ENCODE measurements at places on chromosomes 3 and 15.

DNA sequence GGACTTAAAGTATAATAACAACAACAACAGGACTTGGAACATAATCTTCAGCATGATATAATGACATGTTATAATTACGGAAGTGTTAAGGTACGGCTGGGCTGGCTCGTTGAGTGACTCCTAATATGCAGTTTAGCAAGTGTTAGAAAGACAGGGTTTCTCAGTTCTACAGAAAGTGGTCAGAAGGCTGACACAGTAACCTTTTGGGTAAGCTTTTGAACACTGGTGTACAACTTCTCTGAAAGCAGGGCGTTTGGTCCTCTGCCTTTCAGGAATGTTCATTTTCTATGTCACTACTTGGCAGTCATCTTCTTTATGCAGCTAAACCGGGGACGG is 133.3 kb upstream of the SLC2A2 start:
- DNase-seq, result no peak

DNA sequence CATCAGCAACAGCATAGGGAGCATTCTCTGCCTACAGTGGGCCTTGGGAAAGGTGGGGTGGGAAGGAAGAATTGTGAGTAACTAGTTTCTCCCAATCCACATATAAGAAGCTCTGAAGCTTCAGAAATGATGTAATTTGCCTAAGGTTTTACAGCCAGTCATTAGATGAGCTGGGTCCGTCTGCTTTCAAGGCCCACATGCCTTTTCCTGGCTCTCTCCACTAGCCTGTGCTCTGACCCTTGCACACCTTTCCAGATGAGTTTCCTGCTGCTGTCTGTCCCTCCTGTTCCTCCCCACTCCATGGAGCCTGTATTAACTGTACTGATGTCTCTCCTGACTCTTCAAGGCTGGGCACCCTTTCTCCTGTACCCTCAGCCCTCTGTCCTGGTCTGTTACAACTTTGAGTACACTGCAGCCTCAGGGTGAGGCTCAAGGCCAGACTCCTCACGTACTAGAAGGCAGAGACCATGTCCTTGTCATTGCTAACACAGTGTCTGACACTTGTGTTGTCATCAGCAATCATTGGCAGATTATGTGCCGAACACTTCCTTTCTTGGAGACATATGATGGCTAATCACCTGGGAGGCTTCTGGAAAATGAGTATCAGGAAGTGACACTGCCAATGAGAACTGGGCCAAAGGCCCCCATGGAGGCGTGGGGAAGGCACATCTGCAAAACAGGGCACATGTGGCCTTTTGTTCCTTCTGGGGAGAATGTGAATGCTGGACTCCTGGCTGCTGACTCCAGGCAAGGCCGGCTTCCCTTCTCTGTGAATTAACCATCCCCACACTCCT is 6.6 kb downstream of the TM6SF1 start:
- no peak for DNase-seq

GRCh38 chr3:169494982-169495381 is 168.5 kb downstream of the MECOM start:
- no peak for DNase-seq

DNA sequence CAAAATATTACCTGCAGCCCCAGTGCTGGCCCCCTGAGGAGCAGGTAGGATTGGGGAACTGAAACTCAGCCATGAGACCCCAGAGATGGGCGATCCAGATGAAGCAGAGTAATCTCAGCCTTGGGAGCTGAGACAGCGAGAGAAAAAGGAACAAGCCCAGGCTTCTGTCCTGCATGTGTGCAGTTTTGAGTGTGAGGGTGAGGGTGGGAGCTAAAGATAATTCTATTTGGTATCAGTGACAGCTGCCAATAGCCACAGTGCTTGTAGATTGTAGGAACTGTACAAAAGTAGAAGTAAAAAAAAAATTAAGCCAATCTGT is 5.9 kb downstream of the ATP8B4 start:
- no peak for DNase-seq

GRCh38 chr3:118833075-118833474 is 201.6 kb downstream of the IGSF11 start:
- DNase-seq, result no peak

- DNase-seq, result no peak
Measured at GRCh38 chr15:73821181-73821580, 52.2 kb upstream of the TBC1D21 start.

DNA sequence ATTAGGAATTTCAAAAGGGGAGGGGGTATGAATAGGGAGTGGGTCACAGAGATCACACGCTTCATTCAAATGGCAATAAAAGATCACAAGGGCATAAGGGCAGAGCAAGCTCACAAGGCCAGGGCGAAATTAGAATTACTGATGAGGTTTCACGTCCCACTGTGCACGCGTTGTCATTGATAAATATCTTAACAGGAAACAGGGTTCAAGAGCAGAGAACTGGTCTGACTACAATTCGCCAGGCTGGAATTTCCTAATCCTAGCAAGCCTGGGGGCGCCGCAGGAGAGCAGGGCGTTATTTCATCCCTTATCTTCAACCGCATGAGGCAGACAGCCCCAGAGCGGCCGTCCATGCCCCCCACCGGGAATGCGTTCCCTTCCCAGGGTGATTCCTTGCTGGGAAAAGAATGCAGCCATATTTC is 18.1 kb upstream of the SMCO1 start:
- no peak for DNase-seq

DNA sequence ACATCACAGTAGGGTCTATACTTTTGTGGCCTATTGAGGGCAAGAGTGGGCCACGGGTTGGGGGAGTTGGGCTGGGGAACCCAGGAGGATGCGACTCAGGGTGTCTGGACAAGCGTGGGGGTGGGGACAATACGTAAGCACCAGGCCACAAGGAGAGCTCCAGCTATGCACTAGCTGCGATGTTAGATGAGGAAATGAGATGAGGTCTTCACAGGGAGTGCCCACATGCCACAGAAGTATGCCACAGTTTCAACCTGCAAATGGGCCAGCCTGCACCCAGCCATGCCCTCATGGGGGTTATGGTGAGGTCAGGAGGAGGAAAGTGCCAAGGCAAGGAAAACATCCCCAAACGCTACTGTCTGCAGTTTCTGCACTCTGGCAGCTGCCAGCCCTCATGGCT is 30.5 kb downstream of the CACNA2D2 start:
- DNase-seq, result no peak

All from stimulated activated CD4-positive, alpha-beta T cell treated with anti-CD3 and anti-CD28 coated beads, Interleukin-15, amount 100 ng/mL, for 48 hours (primary cell).